ENCODE measurements at places on chromosomes 13 and 19.

DNA sequence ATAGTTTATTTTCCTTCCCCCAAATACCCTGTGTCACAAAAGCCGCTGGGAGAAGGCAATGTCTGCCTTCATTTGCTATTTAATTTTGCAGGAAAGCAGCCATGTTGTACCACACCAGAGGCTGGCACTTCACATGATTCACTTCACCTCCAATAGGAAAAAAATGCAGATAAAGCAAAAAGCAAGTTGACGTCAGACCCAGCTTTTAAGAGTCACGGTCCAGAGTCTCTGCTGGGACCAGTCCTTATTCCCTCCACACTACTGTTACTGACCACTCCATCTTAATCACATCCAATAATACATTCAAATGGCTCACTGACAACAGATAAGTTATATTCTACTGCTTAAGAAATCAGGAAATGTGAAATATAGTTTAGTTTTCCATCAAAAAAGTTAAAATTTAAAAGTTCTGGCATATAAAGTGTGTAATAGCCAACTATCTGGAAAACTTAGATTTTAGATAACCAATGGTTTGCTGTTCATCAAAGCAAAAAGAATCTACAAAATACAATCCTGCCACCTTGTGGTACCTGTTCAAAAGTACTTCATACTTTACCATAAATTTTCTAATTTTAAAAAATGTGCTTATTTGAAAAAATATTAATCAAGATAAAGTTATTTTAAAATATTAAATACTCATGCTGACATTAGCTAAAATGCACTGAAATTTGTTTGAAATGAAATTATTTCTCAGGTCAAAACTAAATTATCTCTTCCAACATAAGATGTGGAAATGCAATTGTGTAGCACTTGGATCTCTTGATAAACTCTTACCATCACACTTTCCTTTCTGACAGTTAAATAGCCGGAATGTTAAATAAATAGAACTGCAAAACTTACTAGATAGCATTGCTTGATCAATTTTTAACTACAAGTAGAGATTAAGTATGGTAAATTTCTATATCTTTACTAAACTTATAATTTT lies 97.3 kb downstream of the SERP2 start:
- DNase-seq, result no peak

GRCh38 chr19:39401549-39402345 lies 4.9 kb upstream of the ZFP36 start:
- peak; percentile 89 for DNase-seq

DNA sequence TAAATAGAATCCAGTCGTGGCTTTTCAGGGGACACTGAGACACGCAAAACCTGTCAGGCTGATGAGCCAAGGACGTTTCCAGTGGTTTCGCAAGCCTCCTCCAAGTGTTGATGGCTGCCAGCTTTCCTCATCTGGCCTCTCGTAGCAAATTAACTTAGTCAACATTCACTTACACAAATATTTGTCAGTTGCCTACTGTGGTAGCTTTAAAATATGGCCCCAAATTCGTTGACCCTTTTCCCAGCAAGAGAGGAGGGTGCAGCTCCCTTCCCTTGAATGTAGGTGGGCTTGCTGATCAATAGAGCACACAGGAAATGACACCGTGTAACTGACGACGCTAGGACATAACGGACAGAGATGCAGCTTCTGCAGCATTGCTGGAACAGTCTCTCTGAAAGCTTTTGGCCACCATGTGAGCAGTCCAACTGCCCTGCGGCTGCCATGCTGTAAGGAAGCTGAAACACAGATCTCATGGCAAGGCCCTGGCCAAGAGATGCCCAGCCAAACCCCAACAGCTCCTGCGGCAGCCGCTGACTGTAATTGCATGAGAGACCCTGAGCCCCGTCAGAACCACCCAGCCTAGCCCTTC lies 5.5 kb upstream of the RANBP3 start:
- no peak for DNase-seq

- DNase-seq, result no peak
These were observed 28.7 kb upstream of the C1QTNF9 start for GRCh38 chr13:24280720-24281119.

DNA sequence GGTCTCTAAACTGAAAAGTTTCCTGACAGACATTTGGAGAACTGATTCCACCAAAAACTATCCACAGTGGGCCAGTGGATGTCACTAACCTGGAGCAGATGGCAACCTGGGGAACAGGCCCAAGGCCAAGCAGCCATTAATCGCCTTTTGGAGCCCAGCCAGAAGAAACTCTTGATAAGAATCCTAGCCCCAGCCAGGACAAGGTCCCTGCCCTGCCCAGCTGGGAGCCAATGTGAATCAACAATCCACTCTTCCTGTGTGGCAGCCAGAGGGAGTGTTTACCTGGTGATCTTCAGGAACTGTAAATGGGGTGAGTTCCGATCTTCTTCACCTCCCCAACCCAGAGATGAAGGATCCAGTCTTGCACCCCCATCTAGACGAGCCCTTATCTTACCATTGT lies 14.5 kb upstream of the IGSF23 start:
- no peak for DNase-seq

DNA sequence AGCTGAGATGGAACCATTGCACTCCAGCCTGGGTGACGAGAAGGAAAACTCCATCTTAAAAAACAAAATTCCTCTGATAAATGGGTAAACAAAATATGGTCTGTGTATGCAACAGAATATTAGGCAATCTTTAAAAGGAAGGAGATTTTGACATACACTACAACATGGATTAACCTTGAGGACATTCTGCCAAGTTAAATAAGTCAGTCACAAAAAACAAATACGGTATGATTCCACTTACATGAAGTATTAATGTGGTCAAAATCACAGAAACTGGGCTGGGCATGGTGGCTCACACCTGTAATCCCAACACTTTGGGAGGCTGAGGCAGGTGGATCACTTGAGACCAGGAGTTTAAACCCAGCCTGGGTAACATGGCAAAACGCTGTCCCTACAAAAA lies 3.0 kb upstream of the ZNF444 start:
- no peak for DNase-seq

DNA sequence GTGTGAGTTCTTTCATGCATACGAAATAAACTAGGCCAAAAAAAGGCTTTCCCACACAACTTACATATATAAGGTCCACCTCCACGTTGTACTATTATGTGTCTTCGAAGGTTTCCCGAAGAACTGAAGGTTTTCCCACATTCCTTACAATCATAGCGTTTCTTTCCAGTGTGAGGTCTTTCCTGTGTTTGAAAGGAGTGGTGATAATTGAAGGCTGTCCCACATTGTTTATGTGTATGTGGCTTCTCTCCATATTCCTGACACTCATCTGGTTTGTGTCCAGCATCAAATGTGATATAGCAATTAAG lies 14.6 kb downstream of the ZNF442 start:
- no peak for DNase-seq

DNA sequence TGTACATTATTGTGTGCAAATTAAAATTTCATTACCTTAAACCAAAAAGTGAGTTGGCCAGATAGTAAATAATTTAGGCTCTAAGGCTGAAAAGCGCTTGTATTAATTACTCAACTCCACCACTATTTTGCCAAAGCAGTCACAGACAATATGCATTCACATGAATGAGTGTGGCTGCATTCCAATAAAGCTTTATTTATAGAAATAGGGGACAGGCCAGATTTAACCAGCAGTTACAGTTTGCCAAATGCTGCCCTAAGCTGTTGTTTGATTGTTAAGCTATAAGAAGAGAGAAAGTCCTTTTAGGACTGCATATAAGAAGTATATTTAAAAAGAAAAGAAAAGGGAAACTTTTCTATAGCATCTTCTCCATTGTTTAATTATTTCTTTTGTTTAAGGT lies 342.6 kb downstream of the ITGBL1 start:
- DNase-seq, result no peak

- no peak for DNase-seq
These were observed at the start of gene FXYD5 for GRCh38 chr19:35154525-35155406. FXYD5 (plus strand) TSS chr19:35154735; CDS start chr19:35155551, 816 bp downstream.

DNA sequence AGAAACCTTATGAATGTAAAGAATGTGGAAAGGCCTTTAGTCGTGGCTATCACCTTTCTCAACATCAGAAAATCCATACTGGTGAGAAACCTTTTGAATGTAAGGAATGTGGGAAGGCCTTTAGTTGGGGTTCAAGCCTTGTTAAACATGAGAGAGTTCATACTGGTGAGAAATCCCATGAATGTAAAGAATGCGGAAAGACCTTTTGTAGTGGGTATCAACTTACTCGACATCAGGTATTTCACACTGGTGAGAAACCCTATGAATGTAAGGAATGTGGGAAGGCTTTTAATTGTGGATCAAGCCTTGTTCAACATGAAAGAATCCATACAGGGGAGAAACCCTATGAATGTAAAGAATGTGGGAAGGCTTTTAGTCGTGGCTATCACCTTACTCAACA lies 20.8 kb downstream of the ZNF283 start:
- no peak for DNase-seq

GRCh38 chr19:383922-384798 lies 24.8 kb downstream of the C2CD4C start:
- DNase-seq, result no peak

DNA sequence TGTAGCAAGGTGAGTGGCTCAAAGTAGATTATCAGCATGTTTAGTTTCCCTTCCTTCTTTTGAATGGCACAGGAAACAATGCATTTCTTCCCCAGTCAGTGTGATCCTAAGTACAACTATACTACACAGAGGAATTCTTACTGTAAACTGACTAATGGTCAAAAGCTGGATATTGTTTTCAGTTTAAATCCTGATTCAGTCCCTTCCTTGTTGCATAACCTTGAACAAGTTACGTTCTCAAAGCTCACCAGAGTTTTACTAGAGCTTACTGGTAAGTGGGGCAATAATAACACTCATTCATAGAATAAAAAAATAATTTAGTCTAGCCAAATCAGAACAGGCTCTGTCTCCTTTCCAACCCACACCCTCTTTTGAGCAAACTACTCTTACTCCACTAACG lies 180.1 kb downstream of the POSTN start:
- DNase-seq, result no peak
